WTC11 (cell line): ENCODE measurements at places on chromosomes 7 and 10. TPM values are rescaled to one million over a fixed set of nuclear protein-coding genes. Genes with fewer than 3 reads are reported as not detected.
A peak's percentile ranks its signal among the peaks of the same experiment; 100 is the strongest.

GRCh38 chr7:155807789-155808548 is 4.3 kb downstream of the SHH start:
- DNase-seq = no peak
- H3K36me3 ChIP-seq = no peaks in the 10 kb centered on the region
- H3K4me3 ChIP-seq = peak overlapping the region; percentile 63
- peaks cover 55% of the 10 kb centered on the region for H3K4me1 ChIP-seq
- peaks cover 94% of the 10 kb centered on the region for H3K27me3 ChIP-seq

DNA sequence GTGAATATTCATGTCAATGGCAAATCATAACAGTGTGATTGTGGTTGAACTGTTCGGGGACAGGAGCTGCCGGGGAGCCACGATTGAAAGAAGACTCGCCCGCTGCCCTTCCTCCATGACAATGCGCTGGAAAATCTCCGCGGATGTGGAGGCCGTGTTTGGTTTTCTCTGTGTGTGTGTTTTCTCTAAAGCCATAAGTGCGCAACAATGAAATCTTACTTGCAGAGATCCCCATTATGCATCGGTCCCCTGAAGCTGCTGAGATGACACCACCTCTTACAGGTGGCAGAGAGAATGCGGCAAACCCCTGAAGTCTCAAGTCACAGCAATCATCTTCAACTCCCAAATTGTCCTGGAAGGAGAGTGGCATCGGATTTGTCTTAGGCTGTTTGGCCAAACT is 442.3 kb upstream of the MKI67 start:
- no peak overlapping the region for H3K27ac ChIP-seq
- H3K4me3 ChIP-seq = no peak overlapping the region
- H3K27me3 ChIP-seq = no peaks in the 10 kb centered on the region
- peaks cover 19% of the 10 kb centered on the region for H3K4me1 ChIP-seq

DNA sequence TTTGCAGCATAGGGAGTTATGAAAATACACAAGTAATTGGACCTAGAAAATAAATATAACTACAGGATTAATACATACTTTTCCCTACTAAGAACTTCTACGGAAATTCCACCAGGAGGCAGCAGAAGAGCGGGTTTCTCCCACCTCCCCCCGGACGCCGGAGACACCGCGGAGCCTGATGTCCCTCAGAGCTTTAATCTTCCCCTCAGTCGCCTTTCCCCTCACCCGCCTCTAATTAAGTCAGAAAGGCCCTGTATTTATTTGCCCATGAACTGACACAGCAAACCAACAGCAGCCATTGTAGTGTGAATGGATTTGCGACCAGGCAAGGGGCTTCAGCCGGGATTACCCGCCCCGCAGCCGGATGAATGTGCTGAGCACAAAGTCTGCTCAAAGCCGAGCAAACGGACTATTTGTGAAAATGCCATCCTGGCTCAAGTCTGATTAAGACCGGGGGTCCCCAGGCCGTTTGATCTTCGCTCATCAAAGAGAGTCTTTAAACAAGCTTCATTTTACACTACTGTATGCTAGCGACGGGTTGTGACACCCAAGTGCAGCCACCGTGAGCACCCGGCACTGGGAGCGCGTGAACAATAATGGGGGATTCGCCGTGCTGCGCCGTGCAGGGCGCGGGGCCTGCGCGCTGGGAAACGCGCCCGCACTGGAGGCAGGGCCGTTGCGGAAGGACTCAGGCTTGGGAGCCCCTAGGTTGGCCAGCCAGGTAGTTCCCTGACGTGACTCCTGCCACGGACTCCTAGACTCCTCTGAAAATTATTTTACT is 5.6 kb upstream of the DKK1 start:
- DNase-seq = peak; percentile 69
- H3K27ac ChIP-seq = no peak overlapping the region
- H3K4me1 ChIP-seq = peaks cover 10% of the 10 kb centered on the region

Gene TBXAS1
- 0.82 to 2.6 TPM (median 2.3 TPM) in 3 replicates for total RNA-seq

Gene EIF4EBP2
- 111 to 114 TPM (median 112 TPM) in 3 replicates for total RNA-seq
